RKO (cell line): ENCODE measurements at places on chromosomes 5 and 9.

DNA sequence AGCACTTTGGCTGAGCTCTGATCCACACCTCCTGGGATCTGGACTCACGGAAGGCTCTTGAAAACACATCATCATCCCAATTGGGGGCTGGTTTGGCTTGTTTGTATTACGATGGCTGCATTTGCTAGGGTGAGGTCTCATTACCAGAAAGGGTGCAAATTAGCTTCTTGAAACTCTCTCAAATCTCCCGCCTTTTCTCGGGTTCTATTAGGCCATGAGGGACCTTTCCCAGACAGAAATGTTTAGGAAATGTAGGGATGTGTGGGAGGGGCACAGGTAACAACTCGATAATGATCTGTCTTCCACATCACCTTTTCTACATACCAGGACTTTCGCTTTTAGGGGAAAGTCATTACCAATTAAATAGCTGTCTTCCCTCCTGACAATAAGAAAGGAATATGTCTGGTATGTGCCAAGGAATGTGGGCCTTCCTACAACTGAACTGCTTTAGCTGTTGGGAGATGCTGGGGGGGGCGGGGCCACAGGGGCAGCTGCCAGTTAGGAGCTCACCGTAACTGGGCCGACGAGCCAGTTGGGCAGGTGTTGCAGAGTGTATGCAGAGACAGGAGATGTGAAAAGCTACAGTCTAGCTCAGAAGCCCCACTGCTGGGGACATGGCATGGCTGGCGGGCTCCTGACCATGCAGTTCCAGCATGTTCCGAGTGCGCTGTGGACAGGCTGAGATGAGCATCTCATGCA lies 71.2 kb downstream of the AK8 start:
- DNase-seq = no peak

DNA sequence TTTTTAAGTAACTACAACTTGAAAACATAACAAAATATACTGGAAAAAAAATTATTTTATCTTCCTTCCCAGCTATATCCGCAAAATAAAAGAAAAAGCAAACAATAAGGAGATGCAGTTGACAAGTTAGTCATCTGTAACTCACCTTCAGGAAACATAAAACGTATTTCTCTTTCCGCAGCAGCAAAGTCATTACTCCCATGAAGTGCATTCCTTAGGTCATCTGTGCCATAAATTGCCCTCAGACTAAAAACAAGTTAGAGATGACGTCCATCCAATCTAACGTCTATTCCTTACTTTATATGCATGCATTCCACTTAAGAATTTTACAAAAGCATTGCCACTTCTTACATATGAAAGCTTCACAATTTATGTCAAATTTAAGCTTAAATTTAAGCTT lies 10.9 kb downstream of the NME5 start:
- no peak for DNase-seq

DNA sequence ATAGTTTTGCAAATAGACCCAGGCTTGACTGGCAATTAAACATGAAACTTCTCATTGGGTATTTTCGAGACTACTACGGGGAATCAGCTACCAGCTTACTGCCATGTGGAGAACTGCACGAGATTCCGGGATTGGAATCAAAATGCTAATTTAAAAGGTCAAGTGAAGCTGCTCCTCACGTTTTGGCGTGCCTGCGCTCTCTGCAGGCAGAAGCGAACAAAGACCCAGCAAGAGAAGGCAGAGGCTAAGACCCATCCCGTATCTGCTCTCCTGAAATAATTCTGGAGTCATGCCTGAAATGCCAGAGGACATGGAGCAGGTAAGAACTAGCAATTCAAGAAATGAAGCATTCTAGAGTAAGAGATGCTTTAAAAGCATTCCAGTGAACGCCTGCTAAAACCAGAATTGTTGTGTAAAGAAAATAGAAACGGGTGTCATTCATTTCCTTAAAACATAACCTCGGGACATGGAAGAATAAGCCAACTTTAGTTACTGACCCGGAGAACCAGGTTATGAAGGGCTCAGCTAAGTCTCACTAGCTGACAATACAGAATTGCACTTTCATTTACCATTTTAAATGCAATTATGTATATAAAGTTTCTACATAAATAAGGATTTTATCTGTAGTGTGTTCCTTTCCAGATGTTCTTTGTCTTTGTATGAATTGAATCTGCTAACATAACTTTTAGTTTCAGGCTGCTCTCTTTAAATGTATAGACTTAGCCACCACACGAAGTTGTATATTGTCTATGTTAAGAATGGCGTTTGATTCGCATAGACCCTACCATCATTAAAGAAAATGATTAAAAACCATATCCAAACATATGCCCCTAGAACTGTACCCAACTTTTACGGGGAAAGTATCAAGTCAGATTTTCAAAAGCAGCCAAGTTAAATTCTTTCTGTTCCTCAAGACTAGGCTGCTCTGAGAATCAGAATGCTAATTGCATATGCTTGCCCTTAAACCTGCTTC lies 2.0 kb upstream of the MAT2B start:
- DNase-seq = peak; percentile 93

GRCh38 chr5:82635561-82636288 lies 357.6 kb upstream of the RPS23 start:
- DNase-seq = peak; percentile 18

GRCh38 chr9:105830461-105830860 lies 136.1 kb downstream of the TMEM38B start:
- no peak for DNase-seq
